Breast epithelium (tissue), 4 donors: ENCODE measurements at places on chromosomes 12 and 14. TPM values are rescaled to one million over a fixed set of nuclear protein-coding genes. Genes with fewer than 3 reads are reported as not detected.

DNA sequence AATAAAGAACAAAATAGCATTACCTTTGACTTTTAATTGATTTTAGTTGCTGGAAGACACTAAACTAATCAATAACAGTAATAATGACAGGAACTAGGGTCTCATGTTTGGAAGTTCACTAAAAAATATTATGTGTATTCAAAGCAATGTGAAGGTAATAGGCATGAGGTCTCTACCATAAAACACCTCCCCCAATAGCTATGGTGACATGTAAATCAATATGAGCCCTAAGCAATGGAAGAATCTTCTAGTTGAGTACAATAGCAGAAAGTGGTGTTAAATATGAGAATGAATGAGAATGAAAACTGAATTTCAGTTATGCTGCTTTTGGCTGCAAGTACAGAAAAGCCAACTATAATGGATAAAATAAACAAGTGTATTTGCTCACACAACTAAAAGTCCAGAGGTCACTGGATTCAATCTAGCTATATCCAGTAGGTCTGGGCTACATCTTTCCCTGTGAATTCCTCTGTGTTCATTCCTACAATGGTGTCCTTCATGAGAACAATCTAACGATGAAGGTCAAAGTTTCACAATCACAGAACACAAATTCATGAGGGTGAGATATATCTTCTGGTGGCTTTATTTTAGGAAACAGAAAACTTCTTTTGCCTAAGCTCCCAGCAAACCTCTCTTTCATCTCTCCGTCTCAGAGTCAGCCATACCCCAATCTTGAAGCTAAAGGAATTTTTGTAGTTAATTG lies 728.0 kb downstream of the FSCB start:
- no peaks in the 10 kb centered on the region for H3K4me1 ChIP-seq
- DNase-seq, result no peak
- no peak overlapping the region for H3K27ac ChIP-seq
- no peaks in the 10 kb centered on the region for H3K27me3 ChIP-seq

- DNase-seq, result no peak
- H3K27me3 ChIP-seq, result no peaks in the 10 kb centered on the region
- H3K27ac ChIP-seq, result no peak overlapping the region
- H3K36me3 ChIP-seq, result no peaks in the 10 kb centered on the region
- no peaks in the 10 kb centered on the region for H3K4me1 ChIP-seq
- no peak overlapping the region for H3K4me3 ChIP-seq
Observed at GRCh38 chr14:63448841-63449240, 94.3 kb downstream of the PPP2R5E start.

VRTN gene
- total RNA-seq, result not detected

DNA sequence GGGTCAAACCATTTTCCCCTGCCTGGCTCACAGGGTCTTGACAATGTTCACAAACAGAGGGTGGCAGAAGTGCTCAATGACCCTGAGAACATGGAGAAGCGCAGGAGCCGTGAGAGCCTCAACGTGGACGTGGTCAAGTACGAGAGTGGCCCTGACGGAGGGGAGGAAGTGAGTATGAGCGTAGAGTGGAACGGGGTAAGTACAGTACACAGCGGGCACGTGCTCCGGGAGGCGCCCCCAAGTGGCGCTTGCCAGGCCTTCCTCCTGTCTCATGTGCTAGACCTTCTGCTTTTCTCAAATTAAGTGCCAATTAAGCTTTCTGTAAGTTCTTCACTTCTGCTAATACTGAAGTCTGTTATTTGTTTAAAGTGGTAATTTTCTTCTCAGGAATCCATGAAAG lies 35.9 kb downstream of the XRCC3 start:
- H3K27me3 ChIP-seq, result no peaks in the 10 kb centered on the region
- H3K27ac ChIP-seq, result no peak overlapping the region
- no peak overlapping the region for H3K4me3 ChIP-seq
- DNase-seq, result no peak
- peaks cover 16% of the 10 kb centered on the region for H3K36me3 ChIP-seq
- H3K4me1 ChIP-seq, result no peaks in the 10 kb centered on the region

FBLN5 gene
- 81.8 TPM for total RNA-seq

DNA sequence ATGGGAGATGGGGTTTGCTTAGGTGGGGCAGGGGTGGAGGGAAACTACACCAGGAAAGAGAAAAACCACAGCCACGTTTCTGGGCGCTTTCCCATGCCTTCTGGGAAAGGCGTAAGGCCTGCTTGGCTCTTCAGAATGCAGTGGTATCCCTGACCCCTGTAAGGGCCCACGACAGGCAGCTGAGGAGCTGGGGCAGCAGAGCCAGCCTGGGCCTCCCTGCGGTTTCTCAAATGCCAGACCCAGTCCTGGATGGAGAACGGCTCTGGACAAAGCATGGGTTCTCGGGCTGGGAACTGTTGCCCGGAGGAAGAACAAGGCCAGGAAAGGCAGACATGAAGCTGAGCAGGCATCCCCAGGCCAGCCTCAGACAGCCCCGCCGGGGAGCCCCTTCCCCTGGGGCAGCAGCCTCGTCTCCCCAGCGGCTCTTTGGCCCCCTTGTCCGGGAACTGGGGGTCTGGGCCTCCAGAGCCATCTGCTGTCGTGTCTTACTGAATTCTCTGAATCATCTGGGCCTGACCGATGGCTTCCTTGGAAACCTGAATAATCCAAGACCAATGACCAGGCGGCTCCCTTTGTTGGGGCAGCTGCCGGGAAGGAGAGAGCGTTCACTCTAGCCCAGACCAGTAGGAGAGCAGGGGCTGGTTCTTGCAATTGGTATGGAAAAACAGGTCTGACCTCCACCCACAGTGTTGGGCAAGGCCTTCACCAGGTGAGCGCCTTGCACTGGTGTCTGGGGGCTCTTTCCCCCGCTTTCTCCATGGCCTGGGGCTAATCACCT lies 64.0 kb upstream of the RIN3 start:
- no peak overlapping the region for H3K27ac ChIP-seq
- no peaks in the 10 kb centered on the region for H3K4me1 ChIP-seq
- DNase-seq, result no peak
- H3K27me3 ChIP-seq, result no peaks in the 10 kb centered on the region

CTSG gene
- total RNA-seq, result 25.3 TPM

DNA sequence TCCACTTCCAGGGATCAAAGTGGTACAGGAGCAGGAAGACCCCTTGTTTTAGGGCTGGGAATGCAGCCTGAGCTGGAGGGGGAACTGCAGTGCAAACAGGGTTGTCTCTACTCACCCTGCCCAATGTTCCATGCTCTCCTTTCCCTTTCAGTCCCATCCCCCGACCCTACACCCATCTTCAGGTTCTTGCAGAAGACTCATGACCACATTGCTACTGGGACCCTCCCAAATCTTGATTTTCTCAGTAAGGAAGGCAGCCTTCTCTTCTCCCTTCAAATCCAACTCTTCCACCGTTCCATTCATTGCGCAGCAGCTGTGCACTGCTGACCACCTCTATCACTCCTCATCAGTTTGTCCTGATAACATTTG lies 1.9 kb downstream of the SERPINA11 start:
- no peak for DNase-seq
- H3K36me3 ChIP-seq, result no peaks in the 10 kb centered on the region
- H3K27me3 ChIP-seq, result no peaks in the 10 kb centered on the region
- no peak overlapping the region for H3K4me3 ChIP-seq
- no peaks in the 10 kb centered on the region for H3K4me1 ChIP-seq

DNA sequence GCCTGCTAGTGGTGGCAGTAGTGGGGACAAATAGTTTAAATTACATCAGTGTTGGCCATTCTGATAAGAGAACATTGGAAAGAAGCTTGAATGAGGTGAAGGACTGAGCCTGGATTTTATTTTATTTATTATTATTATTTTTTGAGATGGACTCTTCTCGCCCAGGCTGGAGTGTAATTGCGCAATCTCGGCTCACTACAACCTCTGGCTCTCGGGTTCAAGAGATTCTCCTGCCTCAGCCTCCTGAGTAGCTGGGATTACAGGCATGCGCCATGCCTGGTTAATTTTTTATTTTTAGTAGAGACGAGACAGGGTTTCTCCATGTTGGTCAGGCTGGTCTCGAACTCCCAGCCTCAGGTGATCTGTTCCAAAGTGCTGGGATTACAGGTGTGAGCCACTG lies 739.4 kb downstream of the AACS start:
- no peak overlapping the region for H3K27ac ChIP-seq
- H3K4me1 ChIP-seq, result no peaks in the 10 kb centered on the region
- no peak for DNase-seq
- H3K36me3 ChIP-seq, result no peaks in the 10 kb centered on the region
- H3K4me3 ChIP-seq, result no peak overlapping the region
- H3K27me3 ChIP-seq, result no peaks in the 10 kb centered on the region

GRCh38 chr12:53151039-53151438 lies 29.5 kb upstream of the ZNF740 start:
- no peak for DNase-seq
- no peaks in the 10 kb centered on the region for H3K4me1 ChIP-seq
- H3K36me3 ChIP-seq, result no peaks in the 10 kb centered on the region
- H3K27me3 ChIP-seq, result no peaks in the 10 kb centered on the region
- no peak overlapping the region for H3K4me3 ChIP-seq

AMN gene
- total RNA-seq, result 0.16 TPM

- peak overlapping the region; percentile 67 for H3K27ac ChIP-seq
- H3K36me3 ChIP-seq, result no peaks in the 10 kb centered on the region
- H3K27me3 ChIP-seq, result no peaks in the 10 kb centered on the region
- H3K4me3 ChIP-seq, result no peak overlapping the region
Observed at GRCh38 chr12:110591451-110592051, 8.4 kb upstream of the PPTC7 start.

- no peak overlapping the region for H3K4me3 ChIP-seq
- DNase-seq, result no peak
- H3K36me3 ChIP-seq, result no peaks in the 10 kb centered on the region
- H3K27me3 ChIP-seq, result no peaks in the 10 kb centered on the region
- no peak overlapping the region for H3K27ac ChIP-seq
Observed at GRCh38 chr14:88559852-88560251, 3.0 kb upstream of the ZC3H14 start.
